ENCODE measurements at places on chromosomes 5 and 9.

DNA sequence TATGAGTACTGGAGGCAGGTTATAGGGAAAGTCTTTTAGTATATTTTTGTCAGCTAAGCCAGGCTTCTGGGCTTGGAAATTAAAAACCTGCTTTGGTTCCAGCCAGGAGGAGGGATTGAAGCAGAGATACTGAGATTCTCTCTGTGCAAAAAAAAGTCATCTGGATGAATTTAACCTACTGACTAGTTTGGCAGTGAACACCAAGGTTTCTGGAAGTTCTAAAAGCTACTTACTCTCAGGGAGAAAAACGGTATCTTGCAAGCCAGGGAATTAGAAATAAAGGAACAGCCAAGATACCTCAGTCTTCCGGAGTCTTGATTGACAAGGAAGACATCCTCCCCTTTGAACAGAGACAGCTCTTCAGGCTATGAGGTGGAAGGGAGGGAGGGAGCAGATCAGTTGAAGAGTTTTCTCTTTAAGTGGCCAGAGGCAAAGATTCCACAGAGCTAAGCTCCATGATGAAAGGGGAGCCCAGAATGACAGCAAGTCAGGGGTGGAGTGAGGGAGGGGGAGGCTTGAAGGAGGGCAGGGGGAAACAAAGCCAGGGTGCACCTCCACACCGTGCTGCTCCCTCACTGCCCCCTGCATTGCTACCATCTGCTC, 8.3 kb upstream of the ZBTB34 start:
- no peak for ATAC-seq

DNA sequence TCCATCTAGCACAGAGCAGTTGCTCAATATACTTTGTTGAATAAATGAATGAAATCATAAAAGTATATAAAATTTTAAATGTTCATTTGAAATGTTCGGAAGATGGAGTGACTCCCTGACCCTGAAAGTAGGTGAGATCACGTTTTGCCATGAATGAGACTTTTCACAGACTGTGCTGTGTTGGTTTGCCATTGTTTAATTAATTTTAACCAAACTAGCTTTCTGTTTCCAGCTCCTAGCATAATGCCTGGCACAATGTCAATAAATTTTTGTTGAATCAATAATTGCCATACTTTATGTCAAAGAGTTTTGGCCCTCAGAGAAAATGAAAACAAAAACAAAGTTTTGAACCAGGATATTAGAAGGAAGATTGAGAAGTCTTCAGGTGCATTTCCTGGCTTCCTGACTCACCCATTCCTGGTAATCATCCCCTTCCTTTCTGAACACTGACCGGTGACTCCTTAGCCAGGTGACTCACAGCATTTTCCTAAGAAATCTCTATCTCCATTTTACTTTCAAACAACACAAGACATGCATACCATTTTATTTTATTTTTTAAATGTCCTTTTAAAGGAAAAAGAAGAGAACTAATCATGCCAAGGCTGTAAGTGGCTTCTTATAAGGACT, 15.1 kb downstream of the SLC28A3 start:
- no peak for ATAC-seq

GRCh38 chr5:87825583-87825982, 412.9 kb upstream of the CCNH start:
- no peak for ATAC-seq

DNA sequence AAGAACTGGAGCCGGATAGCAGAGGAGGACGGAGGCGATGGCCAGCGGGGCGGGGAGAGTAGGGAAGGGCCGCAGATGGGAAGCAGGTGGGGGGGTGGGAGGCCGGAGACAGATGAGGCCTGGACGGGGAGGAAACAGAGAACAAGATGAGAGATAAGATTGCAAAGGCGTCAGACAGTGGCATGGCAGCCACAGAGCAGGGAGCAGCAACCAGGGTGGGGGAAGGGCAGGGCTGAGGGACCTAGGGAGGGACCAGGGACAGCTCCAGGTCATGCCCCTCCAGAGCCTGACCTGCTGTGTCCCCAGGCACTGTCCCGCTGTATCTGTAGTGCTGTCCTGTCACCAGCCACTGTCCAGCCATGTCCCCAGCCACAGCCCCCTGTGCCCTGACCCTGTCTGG, 49.6 kb upstream of the LMX1B start:
- peak; percentile 32 for ATAC-seq

DNA sequence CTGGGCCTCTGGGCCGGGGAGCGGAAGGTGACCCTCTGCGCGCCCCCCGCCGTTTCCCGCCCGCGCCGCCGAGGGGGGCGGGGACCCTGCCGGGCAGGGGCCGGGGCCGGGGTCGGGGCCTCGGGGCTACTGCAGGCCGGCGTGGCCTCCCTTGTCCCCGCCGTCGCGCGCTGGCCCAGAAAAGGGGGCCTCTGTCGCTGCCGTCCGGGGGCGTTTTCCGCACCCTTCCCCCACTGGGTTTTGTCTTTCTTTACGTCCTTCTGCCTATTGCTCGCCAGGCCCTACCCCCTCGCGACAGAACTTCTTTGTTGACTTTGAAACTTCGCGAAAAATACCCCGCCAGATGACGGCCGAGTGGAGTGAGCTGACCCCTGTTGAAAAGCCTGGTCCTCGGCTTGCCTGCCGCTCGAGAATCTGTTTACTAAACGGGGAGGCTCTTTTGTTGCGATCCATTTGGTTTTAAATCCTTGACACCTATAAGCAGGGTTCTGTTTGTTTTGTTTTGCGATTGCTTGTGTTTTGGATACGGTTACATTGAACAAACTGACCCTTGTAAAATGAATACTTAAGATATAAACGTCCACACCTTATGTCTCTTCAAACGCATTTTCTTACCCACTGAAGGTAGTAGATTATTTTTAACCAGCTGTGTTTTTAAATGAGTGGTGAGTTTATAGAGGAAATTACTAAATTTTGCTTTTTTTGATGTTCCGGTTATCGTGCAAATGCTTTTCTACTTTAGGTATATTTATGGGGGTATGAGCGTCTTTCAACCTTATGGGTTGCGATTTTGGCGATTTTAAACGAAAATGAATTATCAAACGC, 765 bp downstream of the MARCHF6 start:
- ATAC-seq: peak; percentile 4

- ATAC-seq: no peak
Observed at GRCh38 chr5:144207875-144208444, 37.3 kb downstream of the KCTD16 start.

GRCh38 chr5:56676091-56676768, 139.1 kb upstream of the MAP3K1 start:
- ATAC-seq: no peak

GRCh38 chr9:89430995-89431394, 66.9 kb downstream of the SEMA4D start:
- ATAC-seq: no peak

DNA sequence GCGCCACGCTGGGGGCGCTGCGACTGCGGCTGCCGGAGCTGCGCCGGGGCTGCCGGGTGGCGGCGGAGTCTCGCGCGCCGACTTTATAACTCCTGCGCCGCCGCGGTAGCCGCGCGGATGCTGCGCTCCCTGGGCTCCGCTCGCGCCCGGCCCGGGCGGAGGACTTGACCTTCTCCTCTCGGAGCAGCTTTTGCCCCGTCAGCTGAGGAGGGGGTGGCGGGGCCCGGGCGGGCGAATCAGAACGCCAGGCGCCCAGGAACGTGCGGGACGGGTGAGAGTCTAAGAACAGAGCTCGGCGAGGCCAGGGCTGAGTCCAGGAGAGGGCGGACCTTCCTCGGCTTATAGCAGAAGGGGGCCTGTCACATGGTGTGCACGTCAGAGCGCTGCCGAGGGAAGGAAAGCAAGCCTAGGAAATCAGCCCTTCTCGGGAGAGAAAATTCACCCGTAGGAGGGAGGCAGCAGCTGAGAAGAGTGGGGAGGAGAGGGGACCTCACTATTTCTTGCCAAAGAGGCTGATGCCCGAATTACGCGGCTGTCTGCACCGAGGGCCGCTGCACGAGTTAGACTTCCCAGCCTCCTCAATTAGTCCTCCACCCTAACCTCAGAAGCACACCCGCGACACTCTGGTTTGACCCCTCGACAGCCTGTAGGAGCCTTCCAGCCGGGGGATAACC, at the start of gene FOXD1:
Gene FOXD1 (minus strand): TSS at position 315 of the 674 bp plus-strand sequence. CDS start 415 bp downstream, outside the sequence.
- ATAC-seq: peak; percentile 91

- ATAC-seq: no peak
Observed at GRCh38 chr5:64883912-64884311, 115.2 kb downstream of the CWC27 start.

- ATAC-seq: no peak
Observed at GRCh38 chr5:132493821-132494220, 3.2 kb upstream of the IRF1 start.

DNA sequence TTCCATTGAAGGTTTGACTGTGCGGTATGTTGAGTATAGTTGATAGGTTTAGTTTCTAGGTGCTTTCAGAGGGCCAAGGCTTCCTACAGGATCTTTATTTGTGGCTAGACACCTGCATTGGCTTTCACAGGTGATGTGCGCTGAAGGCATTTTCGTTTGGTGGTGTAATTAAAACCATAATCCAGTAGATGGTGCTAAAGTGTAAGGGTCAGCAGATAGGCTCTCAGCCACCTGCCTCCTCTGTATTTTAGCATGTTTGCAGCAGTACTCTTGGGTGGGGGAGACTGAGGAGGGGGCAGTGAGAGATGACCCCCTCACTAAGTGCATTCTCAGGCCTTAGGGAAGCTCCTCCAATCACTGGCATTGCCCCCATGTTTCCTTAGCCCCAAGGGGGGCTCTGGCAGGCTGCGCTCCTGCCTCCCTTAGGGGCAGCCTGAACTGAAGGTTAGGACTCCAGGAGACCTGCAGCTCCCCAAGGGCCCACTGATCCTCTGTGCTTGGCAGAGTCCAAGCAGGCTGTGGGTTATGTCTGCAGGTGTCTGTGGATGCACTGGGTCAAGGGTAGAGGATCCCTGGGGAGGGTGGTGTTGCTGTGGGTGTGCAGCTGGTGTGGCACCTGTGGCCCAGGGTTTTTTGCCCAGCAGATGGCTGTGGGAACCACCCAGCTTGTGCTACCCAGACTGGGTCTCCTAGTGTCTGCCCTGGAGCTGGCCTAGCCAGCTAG, 23.4 kb downstream of the CDK20 start:
- ATAC-seq: no peak

DNA sequence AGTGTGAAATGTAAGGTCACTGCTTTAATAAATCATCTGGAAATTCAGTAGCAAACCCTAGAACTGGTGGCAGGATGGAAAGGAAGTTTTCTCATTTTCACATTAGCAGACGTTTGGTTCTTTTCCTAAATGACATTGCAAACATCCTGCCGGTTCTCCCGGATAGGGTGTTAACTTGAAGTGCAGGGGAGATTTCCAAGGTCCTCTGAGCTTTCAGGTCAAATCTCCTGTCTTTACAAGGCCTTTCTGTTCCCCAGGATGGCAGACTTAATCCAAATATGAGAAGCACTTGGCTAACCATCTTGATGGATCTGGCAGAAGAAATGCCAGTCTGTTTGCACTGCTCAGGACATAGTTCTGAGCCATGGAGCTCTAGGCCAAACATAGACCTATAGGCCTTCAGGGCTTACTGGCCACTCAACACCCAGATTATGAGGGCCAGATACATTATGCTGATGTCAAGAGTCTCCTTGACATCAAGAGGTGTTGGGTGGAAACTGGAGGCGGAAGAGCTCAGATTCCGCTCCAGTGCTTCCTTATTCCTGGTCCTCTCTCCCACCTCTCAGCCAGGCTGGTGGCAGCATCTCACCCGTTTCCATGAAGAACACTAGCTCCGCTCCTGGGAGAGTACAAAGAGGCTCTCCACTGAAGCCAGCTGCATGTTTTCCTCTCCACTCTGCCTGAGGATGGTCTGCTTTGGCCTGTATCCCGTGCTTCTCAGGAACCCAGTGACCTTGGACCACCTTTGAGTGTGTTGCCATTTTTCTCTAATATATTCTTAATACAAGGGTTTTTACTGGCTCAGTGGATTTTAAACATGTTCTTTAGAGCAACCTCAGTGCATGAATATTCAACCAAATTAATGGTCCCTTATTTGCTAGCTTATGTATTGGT, 61.0 kb downstream of the RALGPS1 start:
- no peak for ATAC-seq

DNA sequence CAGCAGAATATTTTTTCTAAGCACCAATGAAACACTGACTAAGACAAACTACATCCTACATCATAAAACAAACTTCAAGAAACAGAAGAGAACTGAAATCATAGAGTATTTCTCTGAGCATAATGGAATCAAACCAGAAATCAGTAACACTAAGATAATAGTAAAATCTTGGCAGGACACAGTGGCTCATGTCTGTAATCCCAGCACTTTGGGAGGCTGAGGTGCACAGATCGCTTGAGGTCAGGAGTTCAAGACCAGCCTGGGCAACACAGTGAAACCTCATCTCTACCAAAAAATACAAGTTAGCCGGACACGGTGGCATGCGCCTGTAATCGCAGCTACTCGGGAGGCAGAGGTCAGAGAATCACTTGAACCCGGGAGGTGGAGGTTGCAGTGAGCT, 63.1 kb downstream of the RNF130 start:
- ATAC-seq: no peak

GRCh38 chr5:80554646-80555045, 15.4 kb downstream of the ANKRD34B start:
- ATAC-seq: no peak

DNA sequence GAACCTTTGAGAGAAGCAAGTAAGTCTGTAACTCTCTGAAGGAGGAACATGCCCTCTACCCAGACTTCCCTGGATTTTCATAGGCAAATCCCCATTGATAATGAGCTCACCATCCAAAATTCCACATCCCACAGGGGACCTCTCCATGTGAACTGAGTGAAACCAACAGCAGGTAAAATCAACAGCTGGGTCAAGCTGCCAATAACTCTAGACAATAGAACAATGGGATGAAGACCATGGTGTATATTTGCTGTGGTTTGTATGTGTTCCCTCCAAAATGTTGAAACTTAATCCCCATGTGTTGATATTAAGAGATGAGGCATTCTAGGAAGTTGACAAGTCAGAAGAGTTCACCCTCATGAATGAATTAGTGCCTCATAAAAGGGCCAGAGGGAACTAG, 110.2 kb upstream of the MYO10 start:
- no peak for ATAC-seq

DNA sequence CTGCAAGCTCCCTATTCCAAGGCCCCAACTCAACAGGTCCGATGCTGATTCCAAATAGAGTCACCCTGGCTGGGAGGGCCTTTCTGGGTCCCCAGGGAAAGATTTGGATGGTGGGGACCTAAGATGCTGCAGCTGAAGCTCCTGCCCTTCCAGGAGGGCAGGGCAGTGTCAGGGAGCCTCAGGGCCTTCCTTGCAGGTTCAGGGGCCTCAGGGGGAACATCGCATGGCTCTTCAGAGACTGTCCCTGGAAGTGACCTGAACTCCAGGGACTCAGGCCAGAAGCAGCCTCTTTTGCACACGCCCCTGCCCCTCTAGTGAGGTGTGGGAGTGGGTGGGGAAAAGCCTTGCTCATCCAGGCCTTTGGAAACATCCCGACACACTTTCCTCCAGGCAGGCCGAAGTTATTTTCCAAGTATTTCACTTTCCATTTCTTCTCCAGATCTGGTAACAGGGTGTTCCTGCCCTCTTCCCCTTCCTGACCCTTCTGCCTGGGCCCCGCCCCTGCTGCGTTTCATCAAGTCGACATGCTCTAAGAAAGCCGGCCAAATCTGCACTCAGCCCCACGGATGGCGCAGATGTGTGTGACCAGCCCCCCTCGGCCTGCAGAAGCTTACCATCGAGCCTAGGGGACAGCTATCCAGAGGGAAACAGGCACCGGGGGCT, 159.5 kb downstream of the FGF18 start:
- no peak for ATAC-seq

- ATAC-seq: no peak
Observed at GRCh38 chr9:107390279-107390678, 99.3 kb downstream of the KLF4 start.
